ENCODE measurements at places on chromosomes 7 and 10. TPM values are rescaled to one million over a fixed set of nuclear protein-coding genes. Genes with fewer than 3 reads are reported as not detected.
A peak's percentile ranks its signal among the peaks of the same experiment; 100 is the strongest.

DNA sequence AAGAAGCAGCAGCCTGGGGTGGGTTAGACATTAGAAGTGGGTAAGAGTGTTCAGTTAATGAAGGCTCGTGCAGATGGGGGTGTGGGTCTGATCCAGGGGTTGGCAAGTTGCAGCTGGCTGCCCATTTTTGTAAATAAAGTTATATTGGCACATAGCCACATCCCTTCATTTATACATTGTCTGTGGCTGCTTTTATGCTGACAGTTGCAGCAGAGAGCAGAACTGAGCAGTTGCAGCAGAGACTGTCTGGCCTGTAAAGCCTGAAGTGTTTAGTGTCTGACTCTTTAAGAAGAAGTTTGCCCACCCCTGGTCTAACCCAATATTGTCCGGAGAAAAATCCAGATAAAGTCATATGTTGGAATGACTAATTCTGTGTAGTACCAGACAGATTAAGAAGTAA is 38.1 kb downstream of the GLRX3 start:
- no peak for DNase-seq

GRCh38 chr10:125878957-125879835 is 1.9 kb downstream of the DHX32 start:
- no peak for DNase-seq

DNA sequence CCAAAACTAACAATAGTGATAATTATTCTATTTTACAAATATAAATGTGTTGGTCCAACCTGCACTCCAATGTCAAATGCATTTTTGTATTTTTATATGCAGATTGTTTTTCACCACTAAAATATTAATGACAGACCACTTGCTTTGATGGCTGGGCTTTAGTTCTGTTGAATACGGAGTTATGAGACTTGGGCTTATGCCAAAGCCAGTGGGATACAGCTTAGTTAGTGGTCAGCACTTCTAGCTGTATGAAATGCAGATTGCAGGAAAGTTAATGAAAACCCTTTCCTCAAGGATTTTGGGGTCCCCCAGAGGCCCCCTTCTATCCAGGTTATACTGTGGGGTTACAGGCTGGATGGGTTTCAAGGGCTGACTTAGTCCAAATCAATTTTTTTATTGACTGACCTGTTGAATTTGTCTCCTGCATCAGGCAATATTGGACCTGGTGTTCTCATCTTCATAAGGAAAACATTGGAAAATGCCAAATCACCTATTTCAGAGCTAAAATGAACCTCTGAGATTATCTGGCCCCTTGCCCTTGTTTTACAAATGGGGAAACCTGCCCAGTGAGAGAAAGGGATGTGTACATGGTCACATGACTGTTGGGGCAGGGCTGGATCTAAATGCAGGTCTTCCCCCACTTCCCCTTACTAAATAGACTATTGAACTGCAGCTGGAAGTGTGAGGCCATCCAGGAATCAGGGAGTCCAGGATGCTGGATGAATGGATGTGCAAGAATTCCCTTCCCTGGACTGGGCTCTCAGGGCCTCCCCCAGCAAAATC is 1085.3 kb downstream of the KCNMA1 start:
- DNase-seq, result no peak

DNA sequence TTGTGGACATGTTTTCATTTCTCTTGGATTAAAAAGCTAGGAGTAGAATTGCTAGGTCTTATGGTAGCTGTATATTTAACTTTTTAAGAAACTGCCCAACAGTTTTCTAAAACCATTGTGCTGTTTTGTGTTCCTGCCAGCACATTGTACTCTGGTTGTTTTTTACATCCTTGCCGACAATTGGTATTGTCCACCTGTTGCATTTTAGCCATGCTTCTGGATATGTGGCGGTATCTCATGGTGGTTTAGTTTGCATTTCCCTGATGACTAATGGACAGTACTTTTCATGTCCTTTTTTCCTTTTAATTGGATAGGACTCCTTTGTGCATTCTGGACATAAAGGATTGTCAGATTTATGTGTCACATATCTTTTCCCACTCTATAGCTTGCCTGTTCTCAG is 45.5 kb downstream of the STK17A start:
- DNase-seq, result no peak

DNA sequence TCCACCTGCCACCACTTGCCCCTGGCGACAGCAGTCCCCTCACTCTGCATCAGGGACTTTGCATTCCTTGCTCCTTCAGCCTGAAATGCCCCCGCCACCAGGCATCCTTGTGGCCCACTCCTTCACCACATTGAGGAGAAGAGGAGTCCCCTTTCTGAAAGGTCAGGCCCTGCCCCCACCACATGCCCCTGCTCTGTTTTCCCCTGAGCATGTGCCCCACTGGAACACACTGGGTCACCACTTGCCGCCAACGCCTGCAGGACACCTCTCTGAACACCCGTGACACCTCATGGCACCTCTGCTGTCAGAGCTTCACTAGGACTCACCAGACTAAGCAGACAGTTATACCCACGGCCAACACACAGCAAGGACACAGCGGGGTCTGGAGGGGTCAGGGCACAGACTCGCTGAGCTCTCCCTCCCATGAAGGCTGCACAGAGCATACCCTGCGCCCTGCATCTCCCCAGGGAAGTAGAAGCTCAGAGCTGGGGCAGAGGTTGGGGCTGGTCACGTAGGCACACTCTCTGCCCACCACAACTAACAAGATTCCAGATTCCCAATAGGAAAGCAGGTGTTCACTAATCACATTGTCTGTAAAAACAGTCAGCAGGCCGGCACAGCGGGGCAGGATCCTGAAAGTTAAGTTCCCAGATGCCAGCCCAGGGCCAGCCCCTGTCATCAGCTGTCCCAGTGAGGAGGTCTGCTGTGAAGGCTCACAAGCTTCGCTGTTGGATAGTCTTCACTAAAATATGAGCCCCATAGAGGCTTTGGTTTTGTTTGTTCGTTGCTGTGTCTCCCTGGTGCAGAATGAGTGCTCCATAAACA is 5.8 kb upstream of the AOC1 start:
- no peak for DNase-seq

DNA sequence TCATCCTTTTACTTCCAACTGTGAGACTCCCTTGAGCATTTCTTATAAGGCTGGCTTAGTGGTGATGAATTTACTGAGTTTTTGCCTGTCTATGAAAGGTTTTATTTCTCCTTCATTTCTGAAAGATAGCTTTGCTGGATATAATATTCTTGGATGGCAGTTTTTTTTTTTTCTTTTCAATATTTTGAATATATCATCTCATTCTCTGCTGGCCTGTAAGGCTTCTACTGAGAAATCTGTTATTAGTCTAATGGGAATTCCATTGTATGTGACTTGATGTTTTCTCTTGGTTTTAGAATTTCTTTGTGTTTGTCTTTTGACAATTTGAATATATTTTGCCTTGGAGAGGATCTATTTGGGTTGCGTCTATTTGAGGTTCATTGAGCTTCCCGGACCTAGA is 22.4 kb downstream of the PHTF2 start:
- no peak for DNase-seq

DNA sequence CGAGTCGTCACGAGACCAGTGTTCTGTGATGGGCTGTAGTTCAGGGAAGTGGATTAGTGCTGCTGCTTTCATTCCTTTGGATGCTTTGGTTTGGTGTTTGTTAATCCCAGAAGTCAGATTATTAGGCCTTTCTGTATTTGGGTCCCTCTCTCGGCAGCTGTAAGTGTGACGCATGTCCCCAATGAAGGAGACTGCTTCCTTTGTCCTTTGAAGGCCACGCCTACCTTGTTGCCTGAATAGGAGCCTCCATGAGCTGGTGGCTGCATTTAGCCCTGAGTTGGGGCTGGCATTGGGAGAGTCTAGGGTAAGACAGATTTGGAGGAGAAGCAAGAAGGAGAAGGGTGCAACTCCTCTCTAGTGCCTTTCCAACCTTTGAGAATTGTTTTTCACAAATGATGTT is 34.5 kb downstream of the DOCK1 start:
- peak; percentile 20 for DNase-seq

DNA sequence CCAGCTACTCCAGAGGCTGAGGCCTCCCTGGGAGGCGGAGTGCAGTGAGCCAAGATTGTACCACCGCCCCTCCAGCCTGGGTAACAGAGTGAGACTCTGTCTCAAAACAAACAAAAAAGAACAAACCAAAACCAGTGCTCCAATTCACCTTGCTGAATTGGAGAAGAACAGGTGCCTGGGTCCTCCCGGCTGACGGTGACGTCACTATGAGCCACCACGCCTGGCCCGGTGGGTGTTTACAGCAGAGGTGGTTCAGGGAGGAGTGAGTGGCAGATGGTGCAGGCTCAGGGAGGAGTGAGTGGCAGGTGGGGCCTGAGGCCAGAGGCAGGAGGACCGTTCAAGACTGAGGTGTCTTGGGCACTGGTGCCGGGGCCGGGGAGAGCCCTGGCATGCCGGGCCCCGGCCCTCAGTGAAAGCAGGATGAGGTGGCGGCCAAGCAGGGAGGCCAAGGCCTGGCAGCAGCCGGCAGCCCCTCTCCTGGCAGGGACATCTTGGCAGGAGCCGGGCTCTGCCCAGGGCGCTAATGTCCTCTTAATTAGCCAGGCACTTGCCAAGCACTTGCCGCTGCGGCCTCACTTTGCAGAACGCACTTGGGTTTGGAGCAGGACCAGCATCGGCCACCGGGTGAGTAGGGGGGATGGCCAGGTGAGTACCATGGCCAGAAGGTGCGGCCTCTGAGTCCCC is 162.8 kb upstream of the TNRC18 start:
- DNase-seq, result no peak

GRCh38 chr7:133547981-133548380 is 295.1 kb downstream of the EXOC4 start:
- no peak for DNase-seq

DNA sequence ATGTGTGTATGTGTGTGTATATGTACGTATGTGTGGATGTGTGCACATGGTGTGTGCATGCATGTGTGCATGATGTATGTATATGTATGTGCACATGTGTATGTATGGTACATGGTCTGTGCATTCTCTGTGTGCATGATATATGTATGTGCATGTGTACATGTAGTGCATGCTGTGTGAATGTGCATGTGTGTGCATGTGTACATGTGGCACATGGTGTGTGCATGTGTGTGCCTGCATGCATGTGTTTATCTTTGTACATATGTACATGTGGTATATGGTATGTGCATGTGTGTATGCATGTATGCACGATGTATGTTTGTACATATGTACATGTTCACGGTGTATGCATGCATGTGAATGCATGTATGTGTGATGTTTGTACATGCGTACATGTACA is 383.7 kb downstream of the TYW1 start:
- no peak for DNase-seq

DNA sequence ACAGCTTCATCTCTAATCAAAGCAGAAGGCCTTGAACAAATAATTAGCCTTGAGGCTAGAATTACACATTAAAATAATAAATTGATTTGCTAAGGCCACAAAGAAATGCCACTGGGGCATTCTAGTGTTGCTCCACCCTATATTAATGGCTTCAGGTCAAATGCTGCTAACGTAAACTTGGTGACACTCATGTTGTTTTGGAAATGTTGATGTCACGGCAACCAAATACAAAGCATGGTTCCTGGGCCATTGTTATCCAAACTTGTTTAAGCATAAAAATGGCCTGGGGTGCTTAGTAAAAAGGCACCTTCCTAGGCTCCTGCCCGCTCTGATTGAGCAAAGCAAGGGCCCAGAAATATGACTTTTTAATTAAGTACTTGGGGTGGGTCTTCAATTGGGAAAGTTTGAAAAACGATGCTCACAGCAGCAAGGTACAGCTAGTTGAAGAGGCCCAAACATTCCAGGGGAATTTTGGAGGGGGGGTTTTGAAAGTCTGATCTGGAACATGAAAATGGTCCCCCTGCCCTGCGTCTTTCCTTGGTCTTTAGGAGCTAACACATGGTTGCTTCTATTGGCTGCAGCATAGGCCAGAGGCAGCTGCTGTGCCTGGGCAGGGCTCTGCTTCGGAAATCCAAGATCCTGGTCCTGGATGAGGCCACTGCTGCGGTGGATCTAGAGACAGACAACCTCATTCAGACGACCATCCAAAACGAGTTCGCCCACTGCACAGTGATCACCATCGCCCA is 67.8 kb downstream of the ABCC2 start:
- no peak for DNase-seq

DNA sequence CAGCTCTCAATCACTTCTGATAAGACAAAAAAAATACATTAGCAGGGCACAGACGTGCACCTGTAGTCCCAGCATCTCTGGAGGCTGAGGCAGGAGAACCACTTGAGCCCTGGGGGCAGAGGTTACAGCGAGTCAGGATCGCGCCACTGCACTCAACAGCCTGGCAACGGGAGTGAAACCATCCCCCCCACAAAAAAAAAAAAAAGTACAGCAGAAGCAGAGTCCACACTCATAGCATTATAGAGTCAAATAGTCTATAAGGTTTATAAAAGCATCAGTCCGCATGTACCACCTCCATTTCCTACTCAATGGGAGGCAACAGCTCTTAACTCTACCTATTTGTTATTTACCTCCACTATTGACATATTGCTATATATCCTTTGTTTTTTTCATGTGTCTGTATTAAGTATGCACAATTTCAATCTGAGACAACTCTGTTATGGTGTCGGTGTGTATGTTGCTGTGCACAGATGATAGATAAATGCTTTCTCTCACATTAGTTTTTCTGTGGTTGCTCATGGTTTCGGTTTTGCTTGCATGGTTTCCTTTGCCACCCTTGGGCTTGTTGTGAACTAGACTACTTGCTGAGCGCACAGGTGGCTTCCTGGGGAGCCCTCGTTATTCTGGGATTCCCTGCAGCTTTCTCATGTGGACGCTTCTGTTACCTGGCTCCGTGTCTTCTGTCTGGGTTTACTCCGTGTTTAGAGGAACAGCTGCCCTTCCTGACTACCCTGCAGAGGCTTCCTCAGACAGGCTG is 40.4 kb downstream of the PROSER2 start:
- no peak for DNase-seq

GRCh38 chr10:117458571-117458970 is 83.3 kb upstream of the PDZD8 start:
- DNase-seq, result no peak

DNA sequence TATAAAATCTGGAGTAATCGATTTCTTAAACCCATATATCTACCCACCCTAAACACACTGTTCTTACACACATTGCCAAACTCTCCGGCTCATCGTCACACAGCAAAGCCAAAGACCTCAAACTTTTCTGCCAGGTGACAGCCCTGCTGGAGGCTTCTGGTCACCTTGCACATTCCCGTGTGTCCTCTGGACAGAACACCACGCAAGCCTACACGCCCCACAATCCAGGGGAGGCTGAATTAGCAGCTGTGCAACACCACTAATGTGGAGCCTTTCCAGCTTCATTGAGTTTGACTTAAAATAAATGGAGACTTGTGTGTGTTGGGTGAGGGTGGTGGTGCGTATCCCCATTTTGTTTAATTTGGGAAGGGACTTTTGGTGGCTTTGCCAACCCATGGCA is 38.4 kb downstream of the KLF6 start:
- DNase-seq, result no peak

GRCh38 chr7:138091032-138091431 is 14.8 kb downstream of the AKR1D1 start:
- DNase-seq, result no peak

The SRRT gene
- total RNA-seq, result 356 TPM

The HKDC1 gene
- total RNA-seq, result not detected

Data from neural crest cell (in vitro differentiated cells).